ENCODE measurements at places on chromosomes 2 and 18.

- DNase-seq, result no peak
Measured at GRCh38 chr2:210363876-210364275, 48.9 kb upstream of the MYL1 start.

DNA sequence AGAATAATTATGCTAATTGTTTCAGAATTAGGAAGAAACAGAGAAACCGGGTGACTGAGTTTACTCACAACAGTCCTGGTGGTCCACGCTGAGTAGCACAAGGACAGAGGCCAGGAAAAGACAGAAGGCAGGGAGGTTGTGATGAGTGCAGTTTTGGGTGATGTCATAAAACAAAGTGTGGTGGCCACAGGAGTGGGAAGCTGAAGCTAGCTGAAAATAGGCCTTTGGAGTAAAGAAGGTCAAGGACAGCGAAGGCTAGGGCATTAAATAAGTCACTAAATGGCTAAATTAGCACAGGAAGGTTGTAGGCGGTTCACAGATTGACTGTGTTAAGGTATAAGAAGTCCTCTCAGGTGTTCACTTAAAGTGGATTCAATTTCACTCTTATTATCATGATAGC, 120.9 kb upstream of the TTN start:
- DNase-seq, result no peak

- peak; percentile 41 for DNase-seq
Measured at GRCh38 chr2:231926761-231927565, 767 bp upstream of the NPPC start.

- no peak for DNase-seq
Measured at GRCh38 chr2:153715218-153715850, 156.4 kb upstream of the GALNT13 start.

- DNase-seq, result no peak
Measured at GRCh38 chr2:182166406-182166805, 180.8 kb downstream of the PPP1R1C start.

DNA sequence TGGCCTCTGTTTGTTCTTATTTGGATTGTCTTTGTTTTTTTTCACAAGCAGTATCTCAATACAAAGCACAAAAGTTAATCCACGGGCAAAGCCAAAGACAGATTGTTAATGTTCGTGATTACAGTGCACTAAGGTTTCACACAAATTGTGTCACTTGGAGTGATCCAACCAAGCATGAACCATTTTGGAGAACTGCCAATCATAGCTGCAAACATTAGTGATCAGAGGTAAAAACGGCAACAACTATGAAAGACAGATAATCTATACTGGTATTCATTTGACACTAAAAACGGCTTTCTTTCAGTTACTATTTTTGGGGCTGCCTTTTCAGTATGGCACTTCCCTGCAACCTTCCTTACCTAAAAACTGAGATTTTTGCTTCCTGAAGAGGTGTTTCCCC, 213.1 kb upstream of the GULP1 start:
- no peak for DNase-seq

- DNase-seq, result peak; percentile 21
Measured at GRCh38 chr2:31138037-31138962, at the start of gene GALNT14. Gene GALNT14, minus strand, starts transcription at chr2:31138440. Its CDS starts 354 bp downstream, at chr2:31138086.

- no peak for DNase-seq
Measured at GRCh38 chr2:48651158-48651790, 33.6 kb downstream of the GTF2A1L start.

- DNase-seq, result no peak
Measured at GRCh38 chr2:99597616-99598015, 107.8 kb upstream of the REV1 start.

All from AML-193 (cell line).